ENCODE measurements at places on chromosomes 2 and 18.
A peak's percentile ranks its signal among the peaks of the same experiment; 100 is the strongest.

- no peak for DNase-seq
These were observed 2.1 kb downstream of the SERPINB2 start for GRCh38 chr18:63889626-63890025.

- no peak for DNase-seq
These were observed 458 bp downstream of the HYCC2 start for GRCh38 chr2:201070948-201071478.

DNA sequence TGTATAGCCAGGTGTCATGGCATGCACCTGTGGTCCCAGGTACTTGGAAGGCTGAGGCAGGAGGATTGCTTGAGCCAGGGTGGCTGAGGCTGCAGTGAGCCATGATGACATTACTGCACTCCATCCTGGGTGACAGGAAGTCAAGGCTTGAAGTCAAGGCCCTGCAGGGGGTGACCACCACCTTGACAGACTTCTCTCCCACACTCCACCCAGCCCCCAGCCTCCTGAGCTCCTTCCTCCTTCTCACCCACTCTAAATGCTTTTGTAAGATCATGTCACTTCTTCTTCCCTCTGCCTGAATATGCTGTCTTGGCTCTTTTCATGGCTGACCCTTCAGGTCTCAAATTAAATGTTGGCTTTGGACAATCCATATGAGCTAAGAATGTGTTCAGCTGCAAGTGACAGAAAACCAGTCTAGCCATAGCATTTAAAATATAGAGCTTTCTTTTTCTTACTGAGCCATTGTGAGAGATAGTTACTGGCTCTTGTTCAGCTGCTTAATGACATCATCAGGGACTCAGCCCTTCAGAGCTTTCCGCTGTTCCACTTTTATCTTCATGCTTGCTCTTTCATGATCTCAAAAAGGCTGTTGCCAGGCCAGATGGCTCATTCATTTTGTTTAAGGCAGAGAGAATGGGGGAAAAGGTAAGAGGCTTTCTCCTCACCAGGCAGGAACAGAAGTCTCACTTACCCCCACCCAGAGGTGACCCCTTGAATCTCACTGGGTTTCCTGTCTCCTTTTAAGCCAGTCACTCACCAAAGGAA lies 36.7 kb upstream of the TTC39C start:
- no peak for DNase-seq

- no peak for DNase-seq
These were observed 33.8 kb downstream of the LPIN2 start for GRCh38 chr18:2979129-2979528.

DNA sequence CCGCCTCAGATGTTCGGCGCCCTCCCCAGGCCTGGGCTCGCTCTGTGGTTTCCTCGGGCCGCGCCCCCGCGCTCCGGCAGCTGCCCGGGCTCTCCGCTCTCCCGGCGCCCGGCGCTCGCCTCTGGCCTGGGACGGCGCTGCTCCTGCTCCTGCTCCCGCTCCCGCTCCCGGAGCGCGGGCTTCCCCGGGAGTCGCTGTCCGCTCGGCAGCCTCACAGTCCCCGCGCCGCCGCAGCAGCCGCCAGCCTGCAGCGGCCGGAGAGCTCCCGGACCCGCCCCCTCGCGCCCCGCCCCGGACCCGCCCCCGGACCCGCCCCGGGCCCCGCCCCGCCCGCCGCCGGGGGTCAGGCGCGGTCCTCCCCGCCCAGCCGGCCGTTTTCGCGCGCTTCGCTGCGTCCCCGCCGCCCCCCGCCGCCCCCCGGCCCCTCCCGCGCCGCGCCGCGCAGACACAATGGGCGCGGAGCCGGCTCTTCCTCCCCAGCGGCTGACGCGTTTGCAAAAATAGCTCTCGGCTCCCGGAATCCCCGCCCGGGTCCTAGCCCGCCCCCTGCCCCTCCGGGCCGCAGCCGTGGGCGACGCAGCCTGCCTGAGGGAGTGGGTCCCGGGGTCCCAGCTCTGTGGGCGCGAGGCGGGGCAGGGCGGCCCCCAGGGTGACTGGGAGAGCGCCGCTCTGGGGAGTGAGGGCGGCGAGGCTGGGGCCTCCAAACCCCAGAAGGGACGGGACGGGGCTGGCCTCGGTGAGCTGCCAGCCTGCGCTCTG lies at the start of gene ARL4C:
Gene ARL4C, minus strand, starts transcription at position 247 of the 759 bp plus-strand sequence. CDS start 495 bp downstream, outside the sequence.
- DNase-seq = peak; percentile 73

DNA sequence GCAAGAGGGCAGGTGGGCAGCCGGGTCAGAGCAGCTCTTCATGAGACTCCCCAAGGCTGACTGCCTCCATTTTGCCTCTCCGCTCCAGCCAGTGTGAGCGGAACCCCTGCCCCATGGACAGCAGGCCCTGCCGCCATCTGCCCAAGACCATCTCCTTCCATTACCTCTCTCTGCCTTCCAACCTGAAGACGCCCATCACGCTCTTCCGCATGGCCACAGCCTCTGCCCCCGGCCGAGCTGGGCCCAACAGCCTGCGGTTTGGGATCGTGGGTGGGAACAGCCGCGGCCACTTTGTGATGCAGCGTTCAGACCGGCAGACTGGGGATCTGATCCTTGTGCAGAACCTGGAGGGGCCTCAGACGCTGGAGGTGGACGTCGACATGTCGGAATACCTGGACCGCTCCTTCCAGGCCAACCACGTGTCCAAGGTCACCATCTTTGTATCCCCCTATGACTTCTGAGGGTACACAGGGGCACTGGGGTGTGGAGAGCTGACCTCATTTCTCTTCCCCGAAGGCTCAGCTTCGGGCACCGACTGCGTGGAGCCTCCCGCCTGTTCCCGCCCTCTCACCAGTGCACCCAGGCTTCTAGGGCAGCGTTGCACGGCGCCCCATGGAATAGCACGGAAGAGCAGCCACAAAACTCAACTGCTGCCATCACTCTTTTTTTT lies 49.0 kb downstream of the FBLN7 start:
- no peak for DNase-seq

- no peak for DNase-seq
These were observed 13.7 kb upstream of the GAL3ST2 start for GRCh38 chr2:241762933-241763369.

GRCh38 chr2:644871-645270 lies 32.3 kb downstream of the TMEM18 start:
- DNase-seq = no peak

DNA sequence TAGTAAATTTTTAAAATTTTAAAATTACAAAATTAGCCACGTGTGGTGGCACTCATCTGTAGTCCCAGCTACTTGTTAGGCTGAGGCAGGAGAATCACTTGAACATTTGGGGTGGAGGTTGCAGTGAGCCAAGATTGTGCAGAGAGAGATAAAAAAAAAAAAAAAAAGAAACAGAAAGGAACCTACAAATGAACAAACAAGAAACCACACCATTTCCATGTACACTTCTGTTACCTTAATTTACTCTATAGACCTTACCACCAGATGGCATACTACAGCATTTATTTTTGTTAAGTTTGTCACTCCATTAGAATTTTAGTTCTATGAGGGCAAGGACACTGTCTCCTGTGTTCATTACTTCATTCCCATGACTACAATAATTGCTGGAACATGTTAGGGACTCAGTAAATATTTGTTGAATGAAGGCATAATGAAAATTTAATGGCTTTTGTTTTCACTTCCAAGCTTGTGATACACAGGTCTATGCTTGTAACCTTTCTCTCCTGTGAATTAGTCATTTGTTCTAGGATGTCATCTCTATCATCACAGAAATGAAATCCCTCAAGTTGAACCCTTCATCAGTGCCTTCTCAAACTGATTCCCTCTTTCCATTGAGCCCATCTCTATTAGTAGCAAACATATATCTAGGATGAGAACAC lies 76.0 kb downstream of the ARHGAP15 start:
- DNase-seq = no peak

- DNase-seq = no peak
These were observed 7.7 kb upstream of the MMADHC start for GRCh38 chr2:149595056-149595963.

DNA sequence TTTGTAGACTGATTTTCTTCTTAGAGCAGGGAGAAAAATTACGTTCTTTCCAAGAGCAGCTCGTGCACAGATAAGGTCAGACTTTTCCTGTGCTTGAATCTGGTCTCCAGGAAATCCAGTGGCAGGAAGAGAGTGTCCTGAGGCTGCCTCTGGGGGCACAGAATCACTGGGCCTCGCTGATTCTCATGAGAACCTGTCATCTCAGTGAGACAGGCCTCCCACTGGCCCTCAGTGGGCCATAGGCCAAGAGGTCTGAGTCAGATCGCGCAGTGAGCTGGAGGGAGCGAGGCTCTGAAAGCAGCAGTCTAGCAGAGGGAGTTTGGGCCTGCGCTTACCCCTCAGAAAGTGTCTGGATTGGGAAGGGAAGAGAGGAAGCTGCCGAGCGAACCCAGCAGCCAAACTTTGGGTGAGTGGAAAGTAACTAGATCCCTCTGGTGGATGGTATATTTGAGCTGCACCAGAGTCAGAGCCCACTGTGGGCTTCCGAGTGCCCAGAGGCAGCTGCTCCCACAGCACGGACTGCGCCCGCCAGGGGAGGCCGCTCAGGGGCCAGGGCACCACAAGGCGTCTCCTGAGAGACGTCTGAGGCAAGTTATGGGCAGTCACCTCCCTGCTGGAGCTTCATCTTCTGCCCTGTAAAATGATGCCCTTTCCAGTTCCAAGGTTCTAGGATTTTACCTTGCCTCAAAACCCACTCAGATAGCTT lies 8.2 kb downstream of the GDF7 start:
- no peak for DNase-seq

GRCh38 chr2:38442643-38443541 lies 65.8 kb upstream of the ATL2 start:
- DNase-seq = no peak

DNA sequence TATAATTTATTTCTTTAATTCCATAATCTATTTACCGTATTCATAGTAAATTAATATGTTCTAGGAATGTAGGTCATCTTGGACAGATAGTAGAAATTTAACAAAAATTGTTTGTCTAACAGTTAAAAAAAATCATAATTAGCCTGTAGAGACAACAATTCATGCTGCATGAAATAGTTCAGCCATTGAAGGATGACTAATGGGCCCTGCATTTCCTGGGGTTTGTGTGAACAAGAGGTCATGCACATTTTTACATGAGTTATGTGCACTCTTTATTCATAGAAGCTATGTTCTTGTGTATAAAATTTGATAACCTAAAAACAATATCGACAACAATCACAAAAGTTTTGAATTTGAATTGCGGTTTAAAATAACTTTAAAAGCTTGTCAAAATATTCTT lies 1663.6 kb downstream of the SUCLG1 start:
- DNase-seq = no peak

DNA sequence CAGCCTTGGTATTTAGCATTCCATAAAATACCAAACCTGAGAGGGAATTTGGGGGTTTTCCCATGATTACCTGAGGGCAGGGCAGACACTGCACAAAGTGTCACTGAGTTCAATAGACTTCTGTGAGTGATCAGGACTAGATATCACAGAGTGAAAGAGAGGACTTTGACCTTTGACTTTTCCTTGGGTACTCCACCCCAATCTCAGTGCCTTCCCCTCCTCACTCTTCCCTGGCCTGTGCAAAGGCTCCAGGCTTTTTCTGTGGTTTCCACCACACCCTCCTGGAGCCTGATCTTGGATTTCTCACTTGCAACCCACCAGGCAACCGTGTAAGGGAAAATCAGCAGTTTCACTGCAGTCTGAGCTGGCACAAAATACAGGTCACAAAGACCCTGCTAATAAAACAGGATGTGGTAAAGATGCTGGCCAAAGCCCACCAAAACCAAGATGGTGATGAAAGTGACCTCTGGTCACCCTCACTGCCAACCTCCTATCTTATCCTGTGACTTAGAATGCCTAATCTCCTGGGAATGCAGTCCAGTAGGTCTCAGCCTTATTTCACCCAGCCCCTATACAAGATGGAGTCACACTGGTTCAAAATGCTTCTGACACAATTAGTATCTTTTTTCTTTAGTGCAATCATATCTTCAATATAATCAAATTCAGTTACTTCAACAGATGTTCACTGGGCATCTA lies 64.0 kb downstream of the BOD1L2 start:
- no peak for DNase-seq

DNA sequence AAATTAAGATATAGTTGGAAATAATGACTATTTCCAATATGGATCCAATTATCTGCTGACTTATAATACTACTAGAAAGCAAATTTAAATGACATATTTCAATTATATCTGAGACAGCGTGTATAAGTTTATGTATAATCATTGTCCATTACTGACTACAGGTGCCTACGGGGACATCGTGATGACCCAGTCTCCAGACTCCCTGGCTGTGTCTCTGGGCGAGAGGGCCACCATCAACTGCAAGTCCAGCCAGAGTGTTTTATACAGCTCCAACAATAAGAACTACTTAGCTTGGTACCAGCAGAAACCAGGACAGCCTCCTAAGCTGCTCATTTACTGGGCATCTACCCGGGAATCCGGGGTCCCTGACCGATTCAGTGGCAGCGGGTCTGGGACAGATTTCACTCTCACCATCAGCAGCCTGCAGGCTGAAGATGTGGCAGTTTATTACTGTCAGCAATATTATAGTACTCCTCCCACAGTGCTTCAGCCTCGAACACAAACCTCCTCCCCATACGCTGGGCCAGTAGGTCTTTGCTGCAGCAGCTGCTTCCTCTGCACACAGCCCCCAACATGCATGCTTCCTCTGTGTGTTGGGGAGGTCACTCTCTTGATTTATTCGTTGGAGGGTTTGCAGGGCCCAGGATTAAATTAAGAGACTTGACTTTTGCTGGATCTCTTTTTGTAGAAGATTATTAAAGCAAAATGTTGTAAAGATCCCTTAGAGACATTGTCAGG lies 194.4 kb downstream of the RPIA start:
- DNase-seq = no peak

GRCh38 chr2:176535467-176536113 lies 266.3 kb downstream of the MTX2 start:
- DNase-seq = no peak

DNA sequence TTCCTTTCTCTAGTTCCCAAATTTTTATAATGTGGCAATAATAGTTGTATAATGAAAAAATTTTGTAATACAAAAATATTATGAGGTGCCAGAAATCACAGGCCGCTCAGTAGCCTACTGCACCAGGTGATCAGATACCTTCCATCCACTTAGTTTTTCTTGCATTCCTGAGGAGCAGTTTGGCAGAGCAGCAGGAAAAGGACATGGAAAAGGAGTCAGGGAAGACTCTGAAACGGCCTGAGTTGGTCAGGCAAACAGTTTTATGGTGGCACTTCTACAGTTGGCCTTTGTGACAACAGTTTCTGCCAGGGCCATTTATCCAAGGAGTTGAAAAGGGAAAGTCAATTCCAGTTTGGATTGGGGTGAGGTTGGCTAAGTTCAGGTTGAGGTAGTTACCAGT lies 165.4 kb upstream of the ALPP start:
- no peak for DNase-seq

GRCh38 chr2:182586426-182586825 lies 129.6 kb upstream of the DNAJC10 start:
- no peak for DNase-seq

GRCh38 chr2:152407204-152407721 lies 72.3 kb downstream of the FMNL2 start:
- no peak for DNase-seq

DNA sequence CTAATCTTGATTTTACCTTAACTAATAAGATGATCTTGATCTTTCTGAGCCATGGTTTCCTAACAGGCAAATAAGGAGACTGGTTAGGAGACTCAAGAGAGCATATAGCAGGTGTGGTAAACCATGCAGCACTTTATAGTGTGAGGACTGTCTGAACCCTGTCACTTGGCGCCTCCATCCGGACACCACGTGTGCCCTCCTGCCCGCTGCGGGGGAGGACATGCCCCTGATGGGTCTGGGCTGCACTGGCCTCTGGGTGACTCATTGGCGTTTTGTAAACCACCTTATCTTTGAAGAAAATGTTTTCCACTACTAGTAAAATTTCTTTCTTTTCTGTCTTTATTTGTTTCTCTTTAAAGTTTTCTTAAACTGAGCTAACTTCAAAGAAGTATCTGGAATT lies 131.1 kb downstream of the FMNL2 start:
- no peak for DNase-seq

- DNase-seq = no peak
These were observed 23.4 kb downstream of the MBOAT2 start for GRCh38 chr2:8980096-8980495.

All from naive thymus-derived CD8-positive, alpha-beta T cell (primary cell).